ENCODE measurements at places on chromosomes 4 and X. TPM values are rescaled to one million over a fixed set of nuclear protein-coding genes. Genes with fewer than 3 reads are reported as not detected.

Gene PROM1
- total RNA-seq: not detected

Gene RNF175
- not detected for total RNA-seq

Gene CXCL13
- not detected for total RNA-seq

Gene DAPP1
- 35.8 TPM for total RNA-seq

Gene UGT2B17
- not detected for total RNA-seq

Gene PCDH10
- not detected for total RNA-seq

Gene S100P
- total RNA-seq: 165 TPM

Gene GAGE12J
- not detected for total RNA-seq

Gene EIF4E
- total RNA-seq: 80.1 TPM

Gene RGS12
- 7.4 TPM for total RNA-seq

Gene FATE1
- not detected for total RNA-seq

Gene MSX1
- total RNA-seq: not detected

Gene CASP3
- total RNA-seq: 71.4 TPM

Gene CCNQ
- 21.8 TPM for total RNA-seq

Gene GABRG1
- total RNA-seq: not detected

Gene DRP2
- 0.78 TPM for total RNA-seq

Gene LONRF3
- 0.50 TPM for total RNA-seq

Gene SSX3
- total RNA-seq: not detected

Gene SLC26A1
- total RNA-seq: 0.20 TPM

Gene MAP7D3
- 14.5 TPM for total RNA-seq

Gene FAM9A
- total RNA-seq: not detected

Gene PHKA2
- 19.3 TPM for total RNA-seq

Gene GLOD5
- not detected for total RNA-seq

Gene SSX1
- total RNA-seq: not detected

Gene TCEAL6
- total RNA-seq: not detected

Gene PRR32
- not detected for total RNA-seq

Gene COL4A5
- not detected for total RNA-seq

Gene PRAF2
- total RNA-seq: 21.1 TPM

Gene SPANXA2
- total RNA-seq: not detected

Gene HELT
- total RNA-seq: not detected

Gene ETDB
- total RNA-seq: not detected

Gene FMR1NB
- not detected for total RNA-seq

Gene MAGEB17
- not detected for total RNA-seq

Gene FABP2
- total RNA-seq: not detected

Gene PRRG1
- not detected for total RNA-seq

Gene CAMK2D
- 41.7 TPM for total RNA-seq

Gene YTHDC1
- total RNA-seq: 80.0 TPM

Gene RXFP1
- not detected for total RNA-seq

Gene MAP3K15
- 0.28 TPM for total RNA-seq

Gene SLC25A53
- 8.3 TPM for total RNA-seq

Gene UGT2B15
- not detected for total RNA-seq

Gene AIFM1
- 41.8 TPM for total RNA-seq

Gene ZFP92
- 1.9 TPM for total RNA-seq

Data from activated CD4-positive, alpha-beta memory T cell treated with anti-CD3 and anti-CD28 coated beads, Interleukin-2, amount 10 ng/mL, durations not matched to agents 7 days and 5 days (primary cell).